CD4-positive, alpha-beta T cell treated with Interferon gamma for 1 hour (primary cell): ENCODE measurements at places on chromosomes 11 and 22.

DNA sequence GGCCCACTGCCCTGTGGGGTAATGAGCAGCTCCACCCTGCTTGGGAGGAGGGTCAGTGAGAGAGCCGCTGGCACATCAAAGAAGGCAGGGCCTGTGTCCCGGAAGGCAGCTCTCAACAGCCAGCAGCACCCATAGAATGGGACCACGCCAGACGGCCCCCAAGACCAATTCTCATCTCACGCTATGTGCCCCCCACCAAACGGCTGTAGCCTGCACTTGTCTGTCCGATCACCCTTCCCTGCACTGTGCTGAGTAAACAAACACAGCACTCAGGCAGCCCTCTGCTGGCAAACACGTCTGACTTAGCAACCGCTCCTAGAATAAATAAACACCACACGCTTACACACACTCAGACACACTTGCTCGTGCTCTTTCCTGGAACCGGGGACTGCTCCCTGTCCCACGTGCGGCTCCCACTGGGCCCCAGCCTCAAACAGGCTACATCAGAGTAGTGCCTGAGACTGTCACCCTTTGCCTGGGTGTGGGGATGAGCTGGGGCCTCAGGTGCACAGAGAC, 53.2 kb upstream of the CDON start:
- no peak for DNase-seq

GRCh38 chr22:32660292-32660691, 141.2 kb upstream of the TIMP3 start:
- DNase-seq = peak; percentile 38

- DNase-seq = peak; percentile 52
Measured at GRCh38 chr22:22802339-22802970, 85.2 kb upstream of the IGLL5 start.

- DNase-seq = no peak
Measured at GRCh38 chr11:126720539-126721235, 279.9 kb downstream of the KIRREL3 start.

- DNase-seq = no peak
Measured at GRCh38 chr11:113675565-113675964, 30.5 kb downstream of the TMPRSS5 start.

GRCh38 chr11:25309818-25310217, 813.0 kb downstream of the LUZP2 start:
- DNase-seq = no peak

GRCh38 chr11:127994736-127995135, 592.6 kb downstream of the ETS1 start:
- no peak for DNase-seq

GRCh38 chr11:73173755-73174494, 31.8 kb upstream of the FCHSD2 start:
- no peak for DNase-seq

- no peak for DNase-seq
Measured at GRCh38 chr11:126919147-126919823, 81.3 kb downstream of the KIRREL3 start.

DNA sequence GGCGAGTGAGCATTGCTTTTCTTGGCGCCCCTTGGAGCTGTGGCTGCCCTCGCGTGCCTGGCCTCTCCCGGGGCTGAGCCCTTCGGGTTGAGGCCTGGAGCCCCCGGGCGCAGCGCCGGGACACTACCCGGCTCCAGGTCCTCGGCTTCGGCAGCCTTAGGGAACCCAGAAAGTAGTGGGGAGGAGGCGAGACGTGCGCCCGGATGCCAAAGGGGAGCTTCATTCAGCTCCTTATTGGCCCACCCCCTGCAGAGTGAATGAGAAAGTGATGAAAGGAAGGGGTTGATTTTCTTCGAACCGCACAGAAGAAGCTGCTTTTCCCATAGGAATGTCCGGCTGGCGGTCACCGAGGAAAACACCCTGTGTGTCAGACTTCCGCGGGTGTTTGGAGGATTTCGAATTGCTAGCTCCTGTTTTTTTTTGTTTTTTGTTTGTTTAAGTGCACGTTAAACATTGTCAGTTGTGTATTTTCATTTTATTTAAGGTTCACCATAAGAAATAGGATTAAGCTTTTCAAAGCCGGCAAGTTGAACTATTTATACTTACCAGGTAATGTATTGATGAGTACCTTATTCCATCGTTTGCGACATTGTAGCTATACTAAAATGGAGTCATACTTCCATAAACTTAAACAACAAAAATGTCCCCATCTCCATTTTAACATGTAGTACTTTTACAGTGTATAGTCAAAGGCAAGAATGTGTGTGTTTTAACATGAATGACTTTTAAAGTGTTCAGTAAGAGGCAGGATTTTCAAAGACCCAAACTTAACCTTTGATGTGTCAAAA, 841 bp upstream of the EIF4G2 start:
- DNase-seq = peak; percentile 15

- DNase-seq = peak; percentile 32
Measured at GRCh38 chr22:35631597-35631996, 14.5 kb upstream of the MB start.

DNA sequence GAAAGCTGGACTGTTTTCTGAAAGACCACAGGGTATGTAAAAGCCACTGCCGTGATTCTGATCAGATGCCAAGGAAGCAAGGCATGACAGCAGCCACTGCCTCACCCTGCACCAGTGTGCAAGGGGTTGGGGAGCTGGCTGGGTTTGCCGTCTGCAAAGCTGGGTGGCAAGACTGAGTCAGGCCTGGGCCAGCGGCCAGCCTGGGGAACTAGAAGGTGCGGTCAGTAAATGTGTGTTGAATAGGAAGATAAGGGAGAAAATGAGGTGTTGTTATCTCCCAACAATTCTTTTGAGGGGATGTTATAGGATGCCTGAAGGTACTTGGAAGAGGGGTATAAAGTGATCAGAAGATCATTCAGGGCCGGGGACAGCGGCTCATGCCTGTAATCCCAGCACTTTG, 8.0 kb downstream of the VSTM5 start:
- no peak for DNase-seq

DNA sequence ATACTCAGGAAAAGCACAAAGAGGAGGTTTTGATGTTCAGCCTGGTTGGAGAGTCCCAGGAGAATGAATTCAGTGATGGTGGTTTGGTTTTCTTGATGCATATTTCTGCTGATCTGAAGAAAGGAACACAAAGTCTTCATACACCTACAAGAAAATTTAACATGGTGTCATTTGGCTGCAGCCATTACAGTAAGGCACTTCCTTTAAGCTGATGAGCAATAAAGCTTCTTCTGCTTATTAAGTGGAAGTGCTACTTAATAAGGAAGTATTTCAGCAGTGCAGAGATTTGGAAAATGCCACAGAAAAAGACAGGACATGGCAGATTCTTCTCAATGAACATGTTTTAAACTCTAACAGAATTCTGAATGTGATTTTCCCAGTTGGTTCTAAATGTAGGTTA, at the start of gene OR1S2:
TSS of gene OR1S2 (minus strand) at position 101 of the 400 bp plus-strand sequence. CDS start at position 101, 0 bp downstream.
- no peak for DNase-seq
